ENCODE measurements at places on chromosomes 6 and 20. TPM values are rescaled to one million over a fixed set of nuclear protein-coding genes. Genes with fewer than 3 reads are reported as not detected.

DNA sequence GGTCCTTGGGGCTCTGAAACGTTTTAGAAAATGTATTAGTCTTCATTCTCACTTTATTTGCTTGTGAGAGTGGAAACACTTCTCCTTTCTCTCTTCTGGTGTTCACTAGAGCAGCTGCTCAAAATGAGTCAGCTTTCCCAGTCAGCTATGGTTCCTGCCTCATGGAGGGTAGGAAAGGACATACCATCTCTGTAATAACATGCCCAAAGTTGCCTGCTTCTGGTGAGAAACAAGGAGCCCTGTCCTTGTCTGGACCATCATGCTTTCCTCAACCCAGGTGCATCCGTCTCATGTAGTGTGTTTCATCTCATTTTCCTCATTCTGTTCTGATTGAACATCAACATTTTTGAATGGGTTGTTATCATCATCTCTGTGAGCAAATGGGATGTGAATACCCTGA is 17.1 kb upstream of the TINAG start:
- DNase-seq: peak; percentile 50
- H3K27me3 ChIP-seq: no peaks in the 10 kb centered on the region
- H3K4me3 ChIP-seq: no peak overlapping the region
- H3K27ac ChIP-seq: no peak overlapping the region

PROKR2 gene
- total RNA-seq: not detected

- no peaks in the 10 kb centered on the region for H3K4me1 ChIP-seq
- H3K4me3 ChIP-seq: no peak overlapping the region
- no peaks in the 10 kb centered on the region for H3K36me3 ChIP-seq
- no peaks in the 10 kb centered on the region for H3K27me3 ChIP-seq
These were observed 117.5 kb downstream of the DLL1 start for GRCh38 chr6:170173335-170173881.

GRCh38 chr6:106501960-106502371 is 127.3 kb downstream of the RTN4IP1 start:
- no peaks in the 10 kb centered on the region for H3K36me3 ChIP-seq
- H3K27ac ChIP-seq: no peak overlapping the region
- DNase-seq: no peak
- no peaks in the 10 kb centered on the region for H3K4me1 ChIP-seq

C20orf204 gene
- 49.1 TPM for total RNA-seq

DNA sequence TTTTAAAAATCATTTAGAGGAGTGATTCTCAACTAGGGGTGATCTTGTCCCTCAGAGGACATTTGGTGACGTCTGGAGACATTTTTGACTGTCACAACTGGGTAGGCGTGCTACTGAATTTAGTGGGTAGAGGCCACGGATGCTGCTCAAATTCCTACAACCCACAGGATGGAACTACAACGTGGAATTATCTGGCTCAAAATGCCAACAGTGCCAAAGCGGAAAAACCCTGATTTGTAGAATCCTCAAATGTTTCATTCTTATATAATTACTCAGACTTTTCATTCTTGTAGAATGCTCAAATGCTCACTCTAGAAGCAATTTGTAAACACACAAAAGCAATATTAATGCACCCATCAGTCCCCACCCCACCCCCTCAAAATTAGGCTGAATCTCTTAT is 229.8 kb downstream of the ZMYND8 start:
- no peak for DNase-seq
- no peak overlapping the region for H3K27ac ChIP-seq

TCF19 gene
- total RNA-seq: 60.2 TPM

DNA sequence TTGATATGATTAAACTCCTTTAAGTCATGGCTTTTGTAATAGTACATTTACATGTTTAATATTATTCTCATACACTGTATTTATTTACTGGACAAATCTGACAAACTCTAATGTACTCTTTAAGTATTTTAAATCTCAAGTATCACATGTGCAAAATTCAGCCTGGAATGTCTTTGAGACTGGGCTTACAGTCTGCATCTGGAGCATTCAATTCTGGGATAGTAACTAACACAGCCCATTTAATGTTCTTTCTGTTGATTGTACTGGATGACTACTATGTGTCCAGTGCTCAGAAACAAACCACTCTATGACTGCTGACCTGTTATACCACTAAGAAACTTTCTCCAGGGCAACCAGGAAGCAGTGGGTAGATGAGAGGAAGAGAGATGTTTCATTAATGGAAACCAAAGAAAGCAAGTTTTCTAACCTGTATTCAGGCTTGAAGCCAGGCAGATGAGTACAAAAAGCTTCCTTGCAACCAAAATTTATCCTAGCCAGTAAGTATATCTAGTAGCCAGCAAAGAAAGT is 26.8 kb downstream of the FBXL4 start:
- no peak overlapping the region for H3K4me3 ChIP-seq
- no peak for DNase-seq
- H3K4me1 ChIP-seq: no peaks in the 10 kb centered on the region
- no peaks in the 10 kb centered on the region for H3K36me3 ChIP-seq
- no peaks in the 10 kb centered on the region for H3K27me3 ChIP-seq
